Activated CD8-positive, alpha-beta T cell treated with anti-CD3 and anti-CD28 coated beads for 36 hours (primary cell): ENCODE measurements at places on chromosomes 1 and 21.

GRCh38 chr1:80450711-80451110 is 1350.0 kb upstream of the ADGRL2 start:
- no peak for DNase-seq

DNA sequence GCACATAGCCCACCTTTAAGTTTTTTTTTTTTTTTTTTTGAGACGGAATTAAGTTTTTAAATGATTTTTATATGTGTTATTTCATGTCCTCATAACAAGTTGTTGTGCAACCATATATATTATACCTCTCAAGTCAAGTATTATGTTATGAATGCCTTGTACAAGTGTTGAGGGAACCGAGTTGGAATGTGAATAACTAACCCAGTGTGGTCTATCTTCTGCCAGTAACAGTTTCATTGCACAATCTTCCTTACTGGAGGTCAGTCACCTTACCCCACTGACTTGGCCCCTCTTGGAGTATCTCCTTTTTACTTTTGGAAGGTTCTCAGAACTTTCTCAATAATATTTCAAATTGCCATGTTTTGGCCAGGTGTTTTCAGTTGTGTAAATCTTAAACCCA is 201.9 kb downstream of the CACNA1E start:
- no peak for DNase-seq

DNA sequence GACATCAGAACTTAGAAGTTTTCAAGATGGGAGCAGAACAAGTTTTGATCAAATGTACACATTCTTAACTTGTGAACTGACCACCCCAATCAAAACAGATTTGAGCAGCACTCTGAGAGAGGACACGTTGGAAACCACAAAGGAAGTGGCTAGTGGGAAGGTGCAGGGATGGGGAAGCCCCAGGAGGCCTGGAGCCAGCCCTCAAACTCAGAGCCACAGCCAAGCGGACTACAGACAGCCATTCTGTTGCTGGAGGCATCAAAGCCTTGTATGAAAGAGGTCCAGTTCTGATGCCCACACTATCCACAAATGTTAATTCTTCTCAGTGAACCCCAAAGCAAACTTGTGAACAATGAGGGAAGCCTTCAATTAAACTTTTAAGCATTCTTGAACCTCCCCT is 143.6 kb upstream of the RAB4A start:
- peak; percentile 73 for DNase-seq

GRCh38 chr1:45375104-45376090 is 35.2 kb upstream of the MUTYH start:
- DNase-seq = no peak

DNA sequence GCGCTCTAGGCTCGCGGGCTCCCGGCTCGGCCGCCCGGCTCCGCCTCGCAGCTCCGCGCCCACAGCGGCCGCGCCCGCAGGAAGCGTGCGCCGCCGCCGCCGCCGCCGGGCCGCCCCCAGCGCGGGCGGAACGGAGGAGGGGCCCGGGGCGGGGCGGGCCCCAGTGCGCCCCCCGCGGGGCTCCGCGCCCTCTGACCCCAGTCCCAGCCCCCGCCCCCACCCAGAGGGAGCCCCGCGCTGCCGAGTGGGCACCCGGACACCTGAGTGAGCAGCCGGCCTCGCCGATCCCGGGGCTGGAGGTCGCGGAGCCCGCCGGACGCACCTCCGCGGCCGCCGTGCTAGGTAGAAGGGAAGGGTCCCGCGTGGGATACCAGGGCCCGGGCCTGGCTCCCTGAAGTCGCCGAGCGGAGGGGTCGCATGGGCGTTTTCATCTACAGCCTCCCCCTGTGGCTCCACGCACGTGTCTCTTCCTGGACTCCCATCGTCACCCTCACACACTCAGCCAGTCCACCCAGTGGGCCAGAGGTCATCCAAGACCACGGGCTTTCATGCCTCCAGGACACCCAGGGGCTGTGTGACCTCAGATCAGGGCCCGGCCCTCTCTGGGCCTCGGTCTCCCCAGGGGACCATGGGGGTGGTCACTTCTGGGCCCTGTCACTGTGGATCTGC is at the start of gene SDC3:
Gene SDC3, minus strand, starts transcription at position 63 of the 669 bp plus-strand sequence. CDS start 172 bp downstream, outside the sequence.
- DNase-seq = no peak

DNA sequence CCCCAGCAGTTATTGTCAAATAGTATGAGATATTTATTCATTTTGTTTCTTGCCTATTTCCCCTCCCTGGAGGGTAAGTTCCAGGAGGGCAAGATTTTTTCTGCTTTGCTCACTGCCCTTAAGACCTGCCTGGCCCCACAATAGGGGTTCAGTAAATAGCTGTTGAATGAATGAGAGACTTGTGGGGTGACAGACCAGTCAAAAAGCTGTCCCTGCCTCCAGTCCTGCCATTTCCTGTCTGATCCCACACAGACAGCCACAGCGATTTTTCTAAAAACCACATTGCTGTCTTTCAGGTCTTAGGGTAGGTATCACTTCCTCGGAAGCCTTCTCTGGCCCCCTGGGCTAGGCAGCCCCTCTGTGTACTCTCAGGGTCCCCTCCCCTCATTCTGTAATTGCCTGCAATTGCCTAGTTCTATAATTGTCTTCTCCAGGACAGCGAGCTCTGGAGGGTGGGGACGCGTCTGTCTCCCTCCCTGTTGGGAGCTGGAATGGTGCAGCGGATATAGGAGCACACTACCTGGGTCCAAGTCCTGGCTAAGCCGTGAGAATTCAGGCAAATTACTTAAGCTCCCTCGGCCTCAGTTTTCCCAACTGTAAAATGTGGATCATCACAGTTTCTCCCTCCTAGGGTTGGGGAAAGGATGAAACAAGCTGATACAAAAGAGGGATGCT is 1.8 kb upstream of the EXTL1 start:
- DNase-seq = peak; percentile 18

DNA sequence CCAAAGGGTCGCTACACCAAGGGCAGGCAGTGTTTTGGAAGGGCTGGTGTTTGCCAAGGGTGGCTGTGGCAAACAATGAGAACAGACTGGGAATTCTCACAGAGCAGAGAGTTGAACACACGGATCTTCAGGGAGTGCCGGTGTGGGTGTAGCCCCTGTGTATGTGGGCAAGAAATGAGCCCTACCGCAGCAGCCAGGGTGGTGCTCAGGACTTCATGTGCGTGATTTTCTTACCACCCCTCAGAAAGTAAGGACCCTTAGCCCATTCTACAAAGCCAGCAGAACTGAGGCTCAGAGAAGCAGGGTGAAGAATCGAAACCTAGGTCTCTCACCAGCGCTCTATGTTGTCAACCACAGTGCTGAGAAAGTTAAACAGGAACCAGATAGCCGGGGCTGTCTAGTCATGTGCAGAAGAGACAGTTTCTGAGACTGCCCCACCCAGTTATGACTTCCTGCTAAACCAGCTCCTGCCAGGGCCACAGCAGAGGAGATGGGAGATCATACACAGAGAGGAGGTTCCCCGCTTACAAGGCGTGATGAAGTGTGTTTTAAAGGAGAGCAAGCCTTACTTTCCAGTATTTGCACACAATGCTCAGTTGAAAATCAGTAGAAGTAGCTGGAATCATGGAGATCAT is 21.9 kb upstream of the MORC3 start:
- DNase-seq = peak; percentile 78

DNA sequence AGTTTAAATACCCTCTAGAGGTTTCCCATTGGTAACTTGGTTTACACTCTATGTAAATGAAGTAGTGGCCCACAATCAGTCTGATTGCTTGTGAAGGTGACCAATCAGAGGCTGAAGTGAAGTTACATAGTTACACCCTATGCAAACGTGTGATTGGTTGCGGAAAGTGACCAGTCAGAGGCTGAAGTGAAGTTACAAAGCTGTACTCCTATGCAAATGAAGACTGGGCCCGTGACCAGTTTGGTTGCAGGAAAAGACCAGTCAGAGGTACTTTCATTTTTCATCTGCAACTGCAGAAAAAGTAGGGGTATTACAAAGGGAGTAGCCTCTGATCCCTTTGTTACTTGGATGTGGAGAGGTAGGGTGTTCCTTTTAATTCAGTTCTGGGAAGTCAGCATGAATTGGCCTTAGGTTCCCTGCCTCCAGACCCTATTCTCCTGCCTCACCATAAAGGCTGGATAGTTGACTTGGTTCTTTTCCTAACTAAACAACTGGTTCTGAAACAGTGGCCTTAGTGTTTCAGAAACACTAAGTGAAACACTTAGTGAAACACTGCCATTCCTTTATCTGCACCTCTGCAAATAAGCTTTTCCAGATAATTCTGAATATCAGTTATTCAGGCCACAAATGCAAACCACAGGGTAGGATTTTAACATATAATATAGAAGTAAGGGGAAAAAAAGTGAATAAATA is 39.3 kb downstream of the MAGI3 start:
- DNase-seq = no peak

DNA sequence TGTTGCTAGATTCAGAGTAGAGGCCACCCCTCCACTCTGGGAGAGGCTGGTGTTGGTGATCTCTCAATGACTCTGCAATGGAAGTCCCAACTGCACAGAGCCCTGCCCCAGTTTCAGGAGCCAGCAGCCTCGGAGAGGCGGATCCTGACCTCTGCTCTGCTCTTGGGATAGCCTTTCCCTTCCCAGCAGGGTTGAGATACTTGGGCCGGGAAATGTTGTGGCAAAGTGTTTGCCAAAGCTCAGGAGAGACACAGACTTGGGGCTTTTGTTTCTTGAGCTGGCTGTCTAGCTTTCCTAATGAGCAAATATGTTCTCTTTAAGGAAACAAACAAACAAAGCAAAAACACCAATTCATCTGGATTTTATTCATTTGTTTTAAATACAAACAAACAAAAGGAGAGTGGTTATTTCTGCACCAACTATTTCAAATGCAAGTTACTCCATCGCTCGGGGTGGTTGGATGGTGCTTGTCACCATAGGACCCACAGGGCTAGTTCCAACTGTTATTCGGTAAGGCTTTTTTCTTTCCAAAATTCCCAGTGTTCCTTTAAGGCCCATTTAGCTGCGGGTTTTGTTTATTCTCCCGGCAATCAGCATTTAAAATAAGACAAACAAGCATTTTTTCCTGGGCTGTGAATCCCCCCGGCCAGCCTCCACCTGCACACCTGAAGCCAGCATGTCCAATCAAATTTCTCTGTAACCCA is 193.9 kb upstream of the LMO4 start:
- DNase-seq = no peak

DNA sequence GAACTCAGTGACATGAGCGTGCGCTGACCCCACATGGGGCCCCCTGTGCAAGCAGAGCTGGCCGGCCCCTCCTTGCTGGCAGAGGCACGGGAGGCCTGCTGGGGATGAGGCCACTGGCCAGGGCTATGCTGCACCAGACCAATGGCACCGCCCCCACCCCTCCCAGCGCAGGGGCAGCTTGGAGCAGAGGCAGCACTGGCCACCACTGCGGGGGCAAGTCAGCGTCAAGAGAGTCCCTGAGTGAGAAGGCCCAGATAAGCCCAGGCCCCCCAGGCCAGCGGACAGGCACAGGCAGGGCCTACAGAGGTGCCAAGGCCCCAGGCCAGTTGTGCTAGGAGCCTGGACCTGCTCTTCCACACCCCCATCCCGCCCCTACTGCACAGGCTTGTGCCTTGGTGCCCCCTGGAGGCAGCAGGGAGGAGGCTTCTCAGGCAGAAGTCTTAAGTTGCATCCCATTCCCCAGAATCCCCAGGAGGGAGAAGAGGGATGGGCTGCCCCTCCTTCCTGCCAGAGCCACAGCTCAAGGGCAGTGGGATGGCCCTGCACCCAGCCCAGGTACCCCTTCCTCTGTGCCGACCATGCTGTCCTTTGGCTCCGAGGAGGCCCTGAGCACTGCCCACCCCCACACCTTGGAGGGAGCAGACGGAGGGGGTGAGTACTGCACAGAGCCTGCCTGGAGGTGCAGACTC is 35.8 kb downstream of the EPHX1 start:
- DNase-seq = peak; percentile 44

GRCh38 chr21:44398499-44398898 is 45.1 kb downstream of the TRPM2 start:
- no peak for DNase-seq

- DNase-seq = no peak
These were observed 183.6 kb downstream of the SEC16B start for GRCh38 chr1:177786176-177786745.

- no peak for DNase-seq
These were observed 7.2 kb downstream of the GPBP1L1 start for GRCh38 chr1:45679123-45679522.

DNA sequence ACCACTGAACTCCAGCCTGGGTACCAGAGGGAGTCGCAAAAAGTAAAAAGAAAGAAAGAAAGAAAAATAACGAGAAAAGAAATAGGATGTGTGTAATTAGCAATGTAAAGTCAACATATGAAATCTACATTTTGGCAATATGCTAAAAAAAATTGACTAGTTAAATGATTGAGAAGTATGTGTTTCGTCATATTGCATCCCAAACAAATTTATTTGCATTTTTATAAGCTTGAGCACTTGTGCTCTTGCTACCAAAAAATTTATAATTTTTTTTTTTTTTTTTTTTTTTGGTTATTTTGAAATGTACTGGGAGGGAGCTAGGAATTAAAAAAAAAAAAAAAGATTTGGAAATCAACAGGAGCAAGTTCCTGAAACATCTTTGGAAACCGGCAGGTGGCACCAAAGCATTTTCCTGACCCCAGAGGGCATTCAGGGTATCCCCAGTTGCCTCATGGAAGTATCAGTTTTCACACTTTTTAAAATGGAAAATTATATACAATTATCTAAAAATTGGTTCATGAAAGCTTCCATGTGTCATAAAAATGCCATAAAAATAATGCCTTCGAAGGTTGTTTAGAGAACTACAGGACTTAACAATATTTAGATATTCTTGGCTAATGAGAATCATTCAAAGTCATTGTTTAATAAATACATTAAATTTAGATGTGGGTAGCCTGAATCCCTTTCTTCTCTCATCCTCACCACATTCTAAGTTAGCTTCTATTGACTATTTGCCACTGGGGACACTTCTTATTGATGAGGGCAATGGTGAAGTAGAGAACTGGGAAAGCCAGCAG is 4.8 kb upstream of the HEATR1 start:
- DNase-seq = peak; percentile 15

GRCh38 chr1:19087017-19087736 is 122.9 kb downstream of the UBR4 start:
- DNase-seq = no peak

DNA sequence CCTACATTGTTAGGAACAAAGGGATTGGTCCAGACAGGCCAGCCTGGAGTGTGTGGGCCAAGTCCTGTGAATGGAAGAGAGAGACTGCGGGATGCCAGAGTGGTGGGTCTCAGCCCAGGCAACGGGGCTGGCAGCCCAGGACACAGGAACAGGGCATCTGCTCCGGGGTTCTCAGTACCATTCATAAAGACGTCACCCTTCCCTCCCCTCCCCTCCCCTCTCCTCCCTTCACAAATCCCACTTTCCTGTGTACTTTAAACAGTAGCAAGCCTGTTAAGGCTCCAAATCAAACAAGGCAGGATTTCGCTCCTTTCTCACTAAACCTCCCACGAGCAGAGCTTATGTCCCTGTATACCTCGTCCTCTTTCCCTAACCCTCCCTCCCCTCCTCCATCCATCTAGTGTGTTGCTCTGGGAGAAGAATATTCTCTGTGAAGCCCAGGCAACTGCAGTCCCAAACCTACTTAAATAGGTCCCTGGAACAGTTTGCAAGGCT is 4.2 kb upstream of the PLXNA2 start:
- no peak for DNase-seq
